ENCODE measurements at places on chromosomes 2 and 18. TPM values are rescaled to one million over a fixed set of nuclear protein-coding genes. Genes with fewer than 3 reads are reported as not detected.
A peak's percentile ranks its signal among the peaks of the same experiment; 100 is the strongest.

- DNase-seq, result peak; percentile 45
Observed at GRCh38 chr2:877747-878146, 72.9 kb upstream of the SNTG2 start.

DNA sequence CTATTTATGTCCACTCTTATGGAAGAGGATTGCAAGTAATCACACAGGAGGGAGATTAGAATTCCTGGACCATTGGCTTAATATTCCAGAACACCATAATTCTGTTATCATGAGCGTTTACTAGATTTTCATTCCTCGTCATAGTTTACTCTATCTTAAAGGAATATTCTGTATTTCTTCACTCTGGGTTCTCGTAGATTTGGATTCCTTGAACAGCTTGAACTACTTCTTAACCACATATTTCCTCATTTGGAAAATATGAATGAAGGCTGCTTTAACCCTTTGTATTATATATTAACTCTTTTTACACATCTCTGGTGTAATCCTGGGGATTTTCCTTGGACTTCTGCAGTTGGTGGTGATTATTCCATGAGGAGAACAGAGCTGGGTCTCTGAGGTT lies 46.3 kb upstream of the CCBE1 start:
- DNase-seq, result no peak

DNA sequence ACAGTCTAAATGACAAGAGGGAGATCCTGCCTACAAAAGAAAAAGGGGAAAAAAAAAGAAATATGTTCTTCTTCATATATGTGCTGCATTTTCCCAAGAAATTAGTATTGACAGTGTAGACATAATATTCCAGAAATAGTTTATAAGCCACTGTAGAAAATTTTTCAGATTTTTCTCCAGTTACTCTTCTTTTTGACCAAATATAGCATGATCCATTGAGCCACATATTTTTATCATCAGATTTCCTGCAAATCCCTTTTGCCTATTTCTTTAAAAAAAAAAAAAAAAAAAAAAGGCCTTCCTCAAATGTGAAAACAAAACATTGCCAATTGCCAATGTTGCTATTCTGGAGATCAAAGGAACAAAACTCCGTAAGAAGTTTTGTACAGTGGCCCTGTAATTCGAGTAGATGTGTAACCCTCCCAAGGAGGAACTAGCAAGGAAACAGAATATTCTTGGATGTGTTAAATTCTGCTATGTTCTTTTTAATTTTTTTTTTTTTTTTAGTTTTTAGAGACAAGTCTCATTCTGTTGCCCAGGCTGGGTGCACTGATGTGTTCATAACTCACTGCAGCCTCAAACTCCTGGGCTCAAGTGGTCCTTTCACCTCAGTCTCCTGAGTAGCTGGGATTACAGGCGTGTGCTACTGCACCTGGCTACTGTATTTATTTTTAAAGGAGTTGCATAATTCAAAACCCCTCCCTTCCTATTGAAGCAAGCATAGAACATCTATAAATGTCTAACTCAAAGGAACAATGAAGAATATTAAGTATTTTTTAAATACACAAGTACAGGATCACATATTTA lies 12.5 kb upstream of the CABYR start:
- no peak for DNase-seq

GRCh38 chr18:74083557-74083952 lies 64.1 kb downstream of the FBXO15 start:
- no peak for DNase-seq

DNA sequence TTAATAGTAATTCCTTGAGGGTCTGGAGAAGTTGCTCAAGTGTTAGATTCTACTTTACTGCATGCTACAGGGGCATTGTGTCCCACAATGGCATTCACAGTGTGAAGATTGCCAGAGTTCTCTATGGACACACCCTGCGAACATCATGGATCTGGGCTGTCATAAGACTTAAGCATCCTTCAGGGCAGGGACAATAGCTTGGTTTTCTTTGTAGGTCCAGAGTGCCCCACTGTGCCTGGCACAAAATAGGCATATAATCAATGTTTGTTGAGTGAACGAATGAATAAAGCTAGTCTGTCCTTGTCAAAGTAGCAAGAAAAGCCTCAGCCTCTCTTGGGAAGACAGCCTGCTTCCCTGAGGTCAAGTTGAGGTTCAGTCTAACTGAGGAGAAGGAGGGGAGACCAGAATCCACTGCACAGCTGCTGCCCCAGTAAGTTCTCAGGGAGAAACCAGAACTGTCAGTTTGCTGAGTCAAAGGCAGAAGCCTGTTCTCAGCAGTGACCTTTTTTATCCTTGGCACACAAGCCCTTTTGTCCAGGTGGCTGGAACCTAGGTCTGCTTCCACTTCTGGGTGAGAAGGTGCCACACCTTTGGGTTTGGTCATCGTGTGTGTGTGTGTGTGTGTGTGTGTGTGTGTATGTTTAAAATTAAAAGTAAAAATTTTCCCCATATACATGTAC lies 15.0 kb downstream of the INPP4A start:
- peak; percentile 38 for DNase-seq

- DNase-seq, result no peak
Observed at GRCh38 chr2:71889759-71890684, 257.6 kb downstream of the CYP26B1 start.

- DNase-seq, result no peak
Observed at GRCh38 chr2:39640107-39640506, 25.6 kb upstream of the TMEM178A start.

- no peak for DNase-seq
Observed at GRCh38 chr18:73670039-73670438, 477.6 kb downstream of the FBXO15 start.

- no peak for DNase-seq
Observed at GRCh38 chr2:177394594-177394973, 2.0 kb downstream of the AGPS start.

DNA sequence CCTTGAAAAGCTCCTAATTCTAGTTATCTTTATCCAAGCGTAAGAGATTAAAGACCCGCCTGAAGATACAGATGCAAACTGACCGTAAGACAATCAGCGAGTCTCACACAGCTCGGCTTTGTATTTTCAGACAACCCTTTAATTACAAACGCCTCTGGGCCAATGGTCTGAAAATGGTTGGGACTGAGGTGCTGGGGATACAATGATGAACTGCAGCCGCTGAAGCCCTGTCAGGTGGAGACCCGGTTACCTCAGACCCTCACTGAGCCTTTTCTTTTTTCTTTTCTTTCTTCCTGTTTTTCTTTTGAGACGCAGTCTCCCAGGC lies 715 bp upstream of the CFAP36 start:
- DNase-seq, result no peak

- no peak for DNase-seq
Observed at GRCh38 chr2:26300234-26300925, 45.6 kb upstream of the SELENOI start.

DNA sequence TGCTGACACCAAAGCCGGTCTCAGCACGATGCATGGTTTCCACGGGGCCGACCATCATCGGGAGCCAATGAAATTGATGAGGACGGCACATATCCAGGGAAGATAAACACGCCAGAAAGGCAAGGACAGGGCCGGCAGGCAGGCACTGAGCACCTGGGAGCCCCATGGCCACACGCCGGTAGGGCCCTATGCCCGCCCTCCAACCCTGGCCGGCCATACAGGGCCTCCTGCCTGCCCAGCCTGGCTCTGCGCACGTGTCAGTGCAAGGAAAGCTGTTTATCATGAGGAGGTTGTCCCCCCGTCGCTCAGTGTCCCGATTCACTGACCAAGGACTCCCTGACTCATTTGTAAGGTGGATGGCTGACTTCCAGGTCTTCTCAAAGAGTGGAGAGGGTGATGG lies 237.5 kb downstream of the GLI2 start:
- DNase-seq, result no peak

- DNase-seq, result no peak
Observed at GRCh38 chr2:176080540-176081375, 3.0 kb downstream of the EVX2 start.

GRCh38 chr18:8997634-8998033 lies 104.9 kb upstream of the NDUFV2 start:
- DNase-seq, result no peak

GRCh38 chr2:63048367-63049171 lies 2.1 kb upstream of the OTX1 start:
- DNase-seq, result no peak

DNA sequence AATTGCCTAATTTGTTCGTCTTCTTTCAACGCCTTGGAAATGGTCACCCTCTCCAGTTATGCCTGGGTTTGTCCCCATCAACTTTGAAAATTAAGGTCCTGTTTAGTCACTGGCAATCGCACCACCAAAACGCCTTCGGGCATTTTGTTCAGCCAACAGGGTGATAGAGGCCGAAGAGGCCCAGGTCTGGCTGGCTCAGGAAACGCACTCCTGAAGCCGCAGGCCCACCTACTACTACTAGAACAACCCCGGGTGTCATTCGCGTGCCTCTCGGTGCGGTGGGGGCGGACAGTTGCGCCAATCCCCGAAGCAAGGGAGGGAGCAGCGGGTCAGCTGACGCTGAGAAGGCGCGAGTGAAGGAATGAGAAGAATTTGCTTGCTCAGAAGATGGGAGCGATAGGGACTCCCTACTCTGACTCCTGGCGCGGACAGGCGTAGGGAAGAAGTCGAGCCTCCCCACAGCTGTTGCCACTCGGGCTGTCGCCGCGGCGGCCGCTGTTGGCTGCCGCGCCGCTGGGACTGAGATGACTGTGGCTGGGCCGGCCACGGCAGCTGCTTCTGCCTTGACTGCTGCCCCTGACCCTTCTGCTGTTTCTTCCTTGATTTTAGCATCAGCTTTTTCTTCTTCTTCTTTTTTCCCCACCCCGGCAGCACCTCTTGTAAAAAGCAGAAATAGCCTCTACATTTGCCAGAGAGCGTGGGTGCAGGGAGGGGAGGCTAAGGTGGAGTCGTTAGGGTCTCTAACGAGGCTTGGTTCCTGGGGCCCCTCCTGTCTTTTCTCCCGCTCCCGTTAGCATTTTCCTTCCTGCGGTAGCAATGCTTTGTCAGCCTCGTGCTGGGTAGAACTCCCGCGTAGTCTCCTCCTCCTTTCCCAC lies 387.6 kb downstream of the FIGN start:
- DNase-seq, result peak; percentile 18

DNA sequence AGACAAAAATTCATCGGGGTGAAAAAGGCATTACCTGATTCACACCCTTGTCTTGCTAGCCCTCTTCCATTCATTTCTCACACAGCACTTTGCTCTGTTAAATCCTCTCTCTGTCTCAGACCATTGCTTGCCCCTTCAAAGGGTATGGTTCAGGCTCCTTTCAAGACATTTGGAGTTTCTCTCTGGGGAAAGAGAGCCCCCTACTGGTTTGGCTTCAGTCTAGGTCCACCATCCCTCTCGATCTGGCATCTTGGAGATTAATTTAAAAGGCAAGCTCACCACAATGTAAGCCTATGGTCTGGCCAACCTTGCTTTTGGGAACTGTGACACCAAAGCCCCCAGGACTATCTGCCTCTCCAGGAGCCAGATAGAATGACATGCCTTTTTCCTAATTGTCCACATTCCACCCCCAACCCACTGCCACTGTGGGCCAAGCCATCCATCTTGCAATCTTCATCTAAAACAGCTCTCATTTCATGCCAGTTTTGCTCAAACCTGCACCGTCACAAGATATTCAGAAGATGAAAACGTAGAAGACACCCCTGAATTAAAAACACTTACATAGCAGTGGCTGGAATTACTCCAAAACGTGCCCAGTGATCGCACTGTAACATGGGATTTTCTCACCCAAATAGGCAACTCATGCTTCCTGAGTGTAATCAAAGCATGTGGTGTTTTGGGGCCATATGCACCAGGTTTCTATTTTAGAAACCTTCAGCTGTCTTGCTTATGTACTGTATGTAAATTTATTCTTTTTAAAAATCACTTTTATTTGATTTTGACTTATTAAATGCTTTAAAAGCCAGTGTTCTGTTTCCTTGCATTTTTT lies 93.9 kb downstream of the FARSB start:
- no peak for DNase-seq

DNA sequence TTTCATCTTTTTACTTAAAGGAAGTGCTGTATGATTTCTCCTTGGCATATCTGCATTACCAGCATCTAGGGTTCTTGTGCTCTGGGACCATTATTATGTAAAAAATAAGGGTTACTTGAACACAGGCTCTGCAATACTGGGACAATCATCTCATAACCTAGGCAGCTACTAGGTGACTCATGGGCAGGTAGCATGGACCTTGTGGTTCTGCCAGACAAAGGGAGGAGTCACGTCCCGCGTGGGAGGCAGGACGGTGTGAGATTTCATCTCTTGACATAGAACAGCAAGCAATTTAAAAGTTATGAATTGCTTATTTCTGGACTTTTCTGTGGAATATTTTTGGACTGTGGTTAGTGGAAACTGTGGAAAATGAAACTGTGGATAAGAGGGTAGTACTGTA lies 34.1 kb downstream of the ASAP2 start:
- peak; percentile 63 for DNase-seq

GRCh38 chr2:191222952-191223351 lies 22.3 kb upstream of the MYO1B start:
- DNase-seq, result no peak

DNA sequence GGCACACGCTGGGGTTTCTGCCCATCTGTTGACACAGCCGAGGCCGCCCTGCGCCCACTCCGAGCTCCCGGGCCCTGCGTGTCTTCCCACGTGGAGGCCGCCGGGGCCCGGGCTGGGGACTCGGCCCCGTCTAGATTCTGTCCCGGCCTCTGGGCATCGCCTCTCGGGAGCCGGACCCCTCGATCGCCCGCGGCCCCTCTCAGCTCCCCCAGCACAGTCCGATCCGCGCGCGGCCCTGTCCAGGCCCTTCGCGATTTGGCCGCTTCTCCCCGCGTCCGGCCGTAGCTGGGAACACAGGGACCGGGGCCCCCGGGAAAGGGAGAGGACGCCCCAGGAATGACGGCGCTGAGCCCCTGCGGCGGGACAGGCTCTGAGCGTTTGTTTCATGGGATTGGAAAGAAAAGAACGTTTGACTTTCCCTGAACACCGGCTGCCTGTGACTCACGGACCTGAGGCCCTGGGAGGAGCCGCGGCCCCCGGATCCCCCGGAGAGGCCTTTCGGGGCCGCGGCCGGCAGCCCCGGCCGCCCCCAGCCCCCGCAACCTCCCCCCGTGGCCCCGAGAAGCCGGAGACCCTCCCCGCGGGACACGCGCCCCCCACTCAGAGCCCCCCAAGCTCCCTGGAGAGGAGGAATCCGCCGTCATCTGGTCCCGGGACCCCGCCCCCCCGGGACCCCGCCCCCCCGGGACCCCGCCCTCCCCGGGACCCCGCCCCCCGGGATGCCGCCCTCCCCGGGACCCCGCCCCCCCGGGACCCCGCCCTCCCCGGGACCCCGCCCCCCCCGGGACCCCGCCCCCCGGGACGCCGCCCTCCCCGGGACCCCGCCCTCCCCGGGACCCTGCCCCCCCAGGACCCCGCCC lies 62.7 kb upstream of the CTDP1 start:
- no peak for DNase-seq

DNA sequence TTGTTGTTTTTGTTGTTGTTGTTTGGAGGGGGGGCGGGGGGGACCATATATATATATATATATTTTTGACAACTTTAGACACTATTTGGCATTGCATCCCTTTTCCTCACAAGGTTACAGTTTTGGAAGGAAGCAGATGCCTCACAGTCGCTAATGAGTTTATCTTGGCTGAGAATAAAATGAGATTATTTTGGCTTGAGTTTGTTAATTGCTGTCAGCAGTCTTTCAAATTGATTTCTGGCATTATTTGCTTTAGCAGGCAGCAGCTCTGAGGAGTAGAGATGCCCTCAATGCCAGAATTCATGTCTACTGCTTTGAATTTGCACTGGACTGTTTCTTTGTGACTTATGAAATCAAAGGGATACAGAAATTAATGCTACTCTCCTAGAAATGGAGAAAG lies 595.2 kb upstream of the HNMT start:
- no peak for DNase-seq

Gene BZW1
- 85.4 TPM for total RNA-seq

Gene CROCC2
- 2.9 TPM for total RNA-seq

Gene COBLL1
- 13.3 TPM for total RNA-seq

Gene NAT8
- total RNA-seq, result not detected

Gene PSMA8
- not detected for total RNA-seq

Gene RSAD2
- 0.32 TPM for total RNA-seq

Gene SULT1C2
- total RNA-seq, result not detected

Gene PLGLB1
- total RNA-seq, result not detected

Gene SP110
- 25.2 TPM for total RNA-seq

Measured in ascending aorta (tissue), 2 donors.